ENCODE measurements at places on chromosomes 13 and 19.

DNA sequence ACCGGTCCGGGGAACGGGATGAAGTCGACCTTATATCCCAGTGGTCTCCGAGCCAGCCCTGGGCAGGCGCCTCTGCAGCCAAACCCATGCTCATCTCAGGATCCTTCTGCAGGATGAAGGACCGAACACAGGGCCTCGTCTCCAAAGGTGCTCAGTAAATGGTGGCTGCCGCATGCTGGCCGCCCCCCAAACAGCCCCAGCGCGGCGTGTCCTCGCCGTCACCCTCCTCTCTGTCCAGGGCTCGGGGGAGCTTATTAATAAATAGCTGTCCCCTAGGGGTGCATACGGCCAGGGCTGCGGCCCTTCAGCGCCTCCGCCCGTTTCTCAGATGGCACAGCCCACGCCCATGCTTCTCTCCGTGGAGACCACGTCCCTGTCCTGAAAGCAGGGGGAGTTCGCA is 32.6 kb upstream of the SPACA7 start:
- DNase-seq: no peak

DNA sequence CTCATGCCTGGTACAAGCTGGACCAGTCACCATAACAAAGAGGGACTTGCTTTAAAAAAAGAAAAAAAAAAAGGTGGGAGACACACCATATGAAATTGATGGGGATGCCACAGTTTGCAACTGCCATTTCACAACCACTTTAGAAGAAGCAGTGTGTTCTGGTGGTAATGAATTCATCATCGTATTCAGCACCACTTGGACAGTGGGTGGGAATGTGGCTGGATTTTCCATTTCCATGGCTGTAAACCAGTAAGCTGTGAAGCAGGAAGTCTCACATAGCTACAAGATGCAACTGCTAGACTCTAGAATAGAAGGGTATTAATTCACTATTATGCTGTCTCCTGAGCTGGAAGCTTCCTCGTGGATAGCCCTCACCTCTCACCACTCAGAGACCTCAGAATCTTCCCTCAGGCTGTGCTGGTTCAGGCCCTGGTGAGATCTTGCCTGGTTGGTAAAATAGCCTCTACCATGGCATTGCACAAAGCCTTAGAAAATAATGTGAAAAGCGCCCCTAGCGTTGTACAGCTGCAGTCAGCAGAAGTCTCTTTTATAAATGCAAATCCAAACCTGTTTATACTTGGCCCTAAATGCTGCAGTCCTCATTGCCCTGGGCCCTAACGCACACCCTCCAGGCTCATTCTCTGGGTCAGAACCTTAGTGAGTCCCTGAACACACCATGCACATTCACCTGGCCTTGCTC is 150.7 kb downstream of the KCTD15 start:
- no peak for DNase-seq

GRCh38 chr13:106284358-106284757 is 251.1 kb downstream of the EFNB2 start:
- DNase-seq: no peak

- no peak for DNase-seq
Observed at GRCh38 chr19:18895824-18896341, at the start of gene CERS1. TSS of gene CERS1 (minus strand) at chr19:18896158. CDS start at chr19:18896072, 86 bp downstream.

DNA sequence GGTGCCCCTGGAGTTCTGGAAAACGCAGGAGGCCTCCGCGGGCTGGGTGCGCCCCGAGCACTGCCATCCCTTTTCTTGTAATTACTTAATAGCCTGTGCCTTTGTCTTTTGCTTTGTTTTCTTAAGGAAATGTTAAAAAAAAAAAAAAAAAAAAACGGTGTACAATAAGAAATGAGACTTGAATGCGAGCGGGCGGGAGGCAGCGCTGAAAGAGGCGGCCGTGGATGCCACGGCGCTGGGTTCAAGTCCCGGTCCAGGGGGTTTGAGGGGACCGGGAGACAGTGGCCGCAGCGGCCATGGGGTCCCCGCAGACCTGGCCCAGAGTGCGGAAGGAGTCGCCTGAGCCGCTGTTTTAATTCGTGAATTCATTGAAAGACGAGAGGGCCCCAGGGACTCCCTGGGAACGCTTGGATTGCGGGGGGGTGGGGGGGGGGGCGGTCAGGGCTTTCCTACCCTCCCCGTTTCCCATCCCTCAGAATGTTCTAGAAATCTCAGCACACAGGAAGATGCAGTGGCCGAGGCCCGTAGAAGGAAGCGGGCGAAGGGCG is 349.2 kb upstream of the ARGLU1 start:
- DNase-seq: no peak

DNA sequence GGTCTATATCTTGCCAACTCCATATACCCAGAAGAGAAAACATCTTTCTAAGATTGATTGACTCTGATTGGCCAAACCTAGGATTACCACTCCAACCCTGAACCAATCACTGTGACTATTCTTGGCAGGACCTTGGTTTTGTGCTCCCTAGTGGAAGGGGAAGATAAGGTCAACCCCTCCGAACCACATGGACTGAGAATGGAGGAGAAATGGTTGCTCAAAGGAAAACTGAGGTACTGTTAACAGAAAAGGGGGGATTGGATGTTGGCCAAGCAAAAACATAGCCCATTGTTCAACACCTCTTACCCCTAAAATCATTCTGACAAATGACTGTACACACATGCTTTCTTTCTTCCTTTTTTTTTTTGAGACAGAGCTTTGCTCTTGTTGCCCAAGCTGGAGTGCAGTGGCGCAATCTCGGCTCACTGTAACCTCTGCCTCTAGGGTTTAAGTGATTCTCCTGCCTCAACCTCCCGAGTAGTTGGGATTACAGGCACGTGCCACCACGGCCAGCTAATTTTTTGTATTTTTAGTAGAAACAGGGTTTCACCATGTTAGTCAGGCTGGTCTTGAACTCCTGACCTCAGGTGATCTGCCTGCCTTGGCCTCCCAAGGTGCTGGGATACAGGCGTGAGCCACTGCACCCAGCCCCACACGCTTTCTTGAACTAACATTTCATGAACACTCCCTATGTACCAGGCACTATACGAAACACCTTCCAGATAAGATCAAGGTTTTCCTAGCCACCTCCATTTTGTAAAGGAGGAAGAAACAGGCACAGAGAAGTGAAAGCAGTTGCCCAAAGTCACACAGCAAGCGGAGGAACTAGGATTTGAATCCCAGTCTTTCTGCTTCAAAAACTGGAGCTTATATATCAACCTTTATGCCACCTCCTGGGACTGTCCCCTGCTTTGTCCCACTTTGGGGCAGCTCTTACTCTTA is 6.5 kb downstream of the MEIOSIN start:
- no peak for DNase-seq

DNA sequence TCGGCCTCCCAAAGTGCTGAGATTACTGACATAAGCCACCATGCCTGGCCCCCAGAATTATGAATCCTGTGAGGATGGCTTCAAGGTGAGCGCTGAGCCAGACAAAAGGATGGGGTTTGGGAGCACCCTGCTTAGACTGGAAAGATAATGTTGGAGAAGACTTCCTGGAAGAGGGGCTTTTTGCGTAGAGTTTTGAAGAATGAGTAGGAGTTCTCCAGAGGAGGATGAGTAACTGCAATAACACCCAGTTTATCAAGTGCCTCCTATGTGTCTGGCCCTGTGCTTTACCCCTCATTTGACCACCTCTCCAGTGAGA is 641 bp upstream of the GDF15 start:
- DNase-seq: no peak

DNA sequence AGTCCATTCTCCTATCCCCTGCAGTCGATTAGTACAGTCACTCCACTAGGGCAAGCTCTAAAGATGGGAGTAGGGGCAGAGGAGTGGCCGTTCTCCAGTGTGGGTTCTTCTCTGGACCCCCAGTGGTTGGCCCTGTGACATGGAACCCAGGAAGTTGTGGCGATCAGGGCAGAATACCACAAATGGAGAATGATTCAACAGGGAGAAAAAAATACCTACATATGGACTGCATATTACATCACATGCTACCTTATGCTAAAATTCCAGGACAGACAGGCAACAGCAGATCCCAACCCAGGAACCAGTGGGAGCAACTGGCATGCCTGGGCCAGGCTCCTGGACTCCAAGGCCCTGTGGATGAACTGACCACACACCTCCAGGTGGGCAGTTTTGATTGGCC is 20.4 kb downstream of the POU2F2 start:
- no peak for DNase-seq

GRCh38 chr13:80548915-80549314 is 208.0 kb upstream of the SPRY2 start:
- no peak for DNase-seq

DNA sequence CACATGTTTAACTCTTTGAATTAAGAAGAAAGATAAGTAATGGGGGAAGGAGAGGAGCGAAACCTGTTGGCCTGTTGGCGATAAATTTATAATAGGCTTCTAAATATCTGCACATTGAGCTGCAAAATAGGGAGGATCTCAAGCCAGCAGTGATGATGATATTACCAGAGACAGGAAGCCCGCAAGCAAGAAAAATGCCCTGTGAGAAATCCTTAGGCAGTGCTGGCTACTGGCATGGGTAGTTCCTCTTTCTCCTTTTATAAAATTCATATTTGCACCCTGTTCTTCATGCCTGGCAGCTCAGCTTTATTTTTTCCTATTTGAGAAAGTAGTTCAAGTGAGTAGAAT is 858 bp upstream of the USP12 start:
- no peak for DNase-seq

- no peak for DNase-seq
Observed at GRCh38 chr13:26599403-26599802, 41.9 kb downstream of the WASF3 start.

- DNase-seq: no peak
Observed at GRCh38 chr13:32200741-32201140, 114.4 kb downstream of the ZAR1L start.

DNA sequence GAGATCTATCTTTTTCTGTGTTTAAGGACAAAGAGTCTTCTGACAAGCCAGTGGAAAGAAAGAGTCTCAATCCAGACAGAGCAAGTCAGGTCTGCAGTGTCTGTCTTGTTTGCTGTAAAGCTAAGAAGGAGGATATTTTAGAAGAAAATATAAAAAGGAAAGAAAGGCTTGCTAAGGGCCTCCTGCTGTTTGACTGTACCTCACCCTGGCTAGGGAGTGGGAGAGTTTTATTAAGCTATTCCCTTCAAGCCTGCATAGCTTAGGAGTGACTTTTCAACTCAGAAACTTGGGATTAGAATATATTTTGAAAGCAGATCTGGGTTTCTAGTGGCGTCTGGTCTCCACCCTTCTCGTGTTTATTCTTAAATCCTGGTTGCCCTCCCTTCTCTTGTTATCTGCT is 460.0 kb downstream of the COG6 start:
- no peak for DNase-seq

DNA sequence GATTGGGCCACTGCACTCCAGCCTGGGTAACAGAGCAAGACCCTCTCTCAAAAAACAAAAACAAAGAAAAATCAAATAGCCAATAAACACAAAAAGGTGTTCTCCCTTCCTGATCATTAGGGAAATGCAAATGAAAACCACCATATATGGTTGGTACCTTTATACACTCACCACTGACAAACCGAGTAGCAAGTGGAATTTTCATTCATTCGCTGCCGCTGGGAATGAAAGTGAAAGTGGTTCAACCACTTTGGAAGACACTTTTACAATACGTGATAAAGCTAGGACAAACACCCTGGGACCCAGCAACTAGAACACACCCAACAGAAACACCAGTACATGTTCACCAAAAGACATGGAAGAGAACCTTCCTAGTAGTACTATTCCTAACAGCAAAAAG is 21.0 kb downstream of the GRIK5 start:
- DNase-seq: no peak

- DNase-seq: no peak
Observed at GRCh38 chr13:51588406-51588949, 4.2 kb downstream of the WDFY2 start.

GRCh38 chr19:54795758-54796157 is 7.7 kb upstream of the KIR2DL4 start:
- no peak for DNase-seq

- DNase-seq: no peak
Observed at GRCh38 chr19:50663482-50663790, 14.2 kb downstream of the C19orf81 start.

- DNase-seq: no peak
Observed at GRCh38 chr19:50711805-50712204, 7.8 kb downstream of the SHANK1 start.

GRCh38 chr19:40314656-40315055 is 29.5 kb upstream of the AKT2 start:
- no peak for DNase-seq

DNA sequence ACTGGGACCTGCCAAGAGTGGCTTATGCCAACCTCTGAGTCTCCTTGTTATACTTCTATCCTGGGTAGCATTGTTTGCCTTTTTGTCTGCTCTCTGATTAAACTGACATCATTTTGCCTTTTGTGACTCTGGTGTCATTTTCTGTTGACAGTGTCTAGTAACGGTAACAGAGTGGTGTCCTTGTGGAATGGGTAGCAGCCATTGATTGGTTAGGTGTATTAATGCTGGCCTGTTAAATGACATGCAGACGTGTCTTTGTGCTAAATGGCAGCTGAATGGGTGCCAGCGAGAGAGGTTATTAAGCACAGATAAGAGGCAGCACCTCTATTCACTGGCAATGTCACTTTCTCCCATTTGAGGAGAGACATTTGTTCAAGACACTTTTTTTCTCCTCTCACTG is 1289.4 kb downstream of the PCDH9 start:
- DNase-seq: no peak

- DNase-seq: no peak
Observed at GRCh38 chr13:95160112-95160906, 140.9 kb downstream of the ABCC4 start.

DNA sequence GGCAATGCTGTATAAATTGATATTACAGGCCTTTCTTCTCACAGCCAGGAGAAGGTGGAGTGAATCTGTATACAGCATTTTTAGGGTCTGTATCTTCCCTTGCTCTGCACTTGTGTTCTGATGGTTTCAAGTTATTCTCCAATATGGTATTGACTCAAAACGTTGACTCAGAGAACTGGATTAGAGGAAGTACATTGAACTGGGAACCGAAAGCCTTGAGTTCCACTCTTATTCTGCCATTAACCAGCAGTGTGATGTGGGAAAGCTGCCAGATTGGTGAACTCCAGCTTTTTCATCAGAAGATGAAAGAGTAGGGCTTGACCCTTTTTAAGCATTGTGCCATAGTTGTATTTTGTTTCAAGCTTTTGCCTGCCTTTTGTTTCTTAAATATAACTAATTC is 167.7 kb downstream of the SPRY2 start:
- no peak for DNase-seq

- DNase-seq: no peak
Observed at GRCh38 chr13:34816908-34817665, 125.0 kb upstream of the NBEA start.

DNA sequence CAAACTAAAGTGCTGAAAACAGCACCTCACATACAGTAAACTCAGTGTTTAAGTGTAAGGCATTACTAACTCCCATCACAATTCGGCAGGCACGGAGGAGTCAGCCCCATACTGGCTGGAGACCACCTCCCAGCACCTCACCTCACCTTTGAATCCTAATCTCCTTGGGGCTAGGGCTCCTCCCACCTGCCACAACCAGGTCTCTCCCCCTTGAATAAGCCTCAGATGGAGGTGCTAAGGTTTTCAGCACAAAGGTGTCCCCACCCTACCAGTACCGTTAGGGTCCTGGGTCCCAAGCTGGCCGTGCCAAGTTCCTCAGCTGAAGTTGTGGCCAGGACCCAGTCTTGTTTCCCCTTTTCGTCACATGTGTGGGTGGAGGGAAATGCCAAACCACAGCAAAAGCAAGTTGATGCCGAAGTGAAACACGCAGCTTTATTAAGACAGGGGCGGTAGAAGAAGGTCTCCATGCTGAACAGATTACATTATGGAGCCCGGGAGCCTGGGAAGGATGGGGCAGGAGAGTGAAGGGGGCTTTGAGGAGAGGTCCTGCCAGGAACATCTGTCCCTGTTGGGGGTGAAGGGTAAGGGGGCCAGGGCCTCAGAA is at the start of gene IGFLR1:
Gene IGFLR1, minus strand, starts transcription at position 332 of the 604 bp plus-strand sequence. CDS start 1,272 bp downstream, outside the sequence.
- peak; percentile 32 for DNase-seq

- peak; percentile 80 for DNase-seq
Observed at GRCh38 chr19:38850436-38850975, 720 bp upstream of the HNRNPL start.
